ENCODE measurements at places on chromosomes 3 and 15.

DNA sequence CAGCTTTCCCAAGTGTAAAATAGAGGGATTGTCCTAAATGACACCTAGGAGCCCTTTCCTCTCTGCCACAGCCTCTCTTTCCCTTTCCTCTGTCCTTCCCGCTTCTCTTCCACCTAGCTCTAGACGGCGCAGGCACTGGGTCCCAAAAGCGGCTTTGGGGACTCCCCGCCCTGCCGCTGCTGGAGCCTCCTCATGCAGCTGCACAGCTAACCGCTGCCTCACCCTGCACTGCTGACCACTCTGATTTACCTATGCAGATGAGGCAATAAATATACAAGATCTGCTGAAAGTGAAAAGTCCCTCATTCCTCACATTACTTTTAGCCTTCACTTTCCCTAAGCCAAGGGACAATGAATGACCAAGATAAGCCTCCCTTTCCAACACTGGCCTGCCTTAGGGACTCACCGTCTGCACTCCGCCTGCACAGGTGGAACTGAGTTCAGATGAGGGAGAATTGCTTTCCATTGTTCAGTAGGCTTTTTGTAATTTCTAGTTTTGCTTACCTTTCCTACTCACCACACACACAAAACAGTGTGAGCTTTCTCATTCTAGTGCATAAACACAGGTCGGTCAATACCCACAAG is 197.5 kb upstream of the BCL6 start:
- DNase-seq: no peak

DNA sequence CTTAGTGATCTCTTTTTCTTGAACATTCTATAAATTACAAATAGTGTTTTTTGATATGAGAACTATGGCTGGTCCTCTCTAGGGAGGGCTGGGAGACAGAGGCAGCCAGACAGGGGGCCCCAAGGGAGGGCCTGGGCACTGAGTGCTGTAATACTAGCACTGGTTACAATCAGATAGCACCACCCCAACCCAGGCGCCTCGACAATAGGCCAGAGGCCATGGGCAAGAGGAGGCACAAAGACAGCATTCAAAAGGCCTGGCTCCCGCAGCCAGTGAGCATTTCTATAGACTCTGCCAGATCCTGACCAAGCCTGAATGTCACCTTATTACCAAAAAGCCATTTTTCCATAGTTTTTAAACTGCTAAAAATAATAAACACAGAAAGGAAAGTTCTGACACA is 158.5 kb downstream of the THRB start:
- no peak for DNase-seq

DNA sequence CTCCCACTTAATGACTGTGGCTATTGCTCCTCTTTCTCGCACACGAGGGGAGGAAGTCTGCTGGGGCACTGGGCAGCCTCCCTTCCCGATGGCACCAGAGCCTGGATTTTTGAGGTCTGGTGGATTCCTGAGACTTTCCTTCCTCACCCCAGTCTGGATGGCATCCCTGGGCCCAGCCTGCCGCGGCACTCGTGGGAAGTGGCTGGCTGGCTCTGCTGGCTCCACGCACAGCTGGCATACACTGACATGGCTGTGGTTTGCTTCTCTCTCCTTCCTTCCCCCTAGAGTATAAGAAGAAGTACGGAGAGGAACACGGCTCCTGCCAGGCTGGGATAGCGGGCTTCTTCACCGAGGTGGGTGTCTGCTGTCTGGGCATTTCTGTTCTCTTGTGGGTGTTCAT is 319.8 kb upstream of the LRRFIP2 start:
- no peak for DNase-seq

DNA sequence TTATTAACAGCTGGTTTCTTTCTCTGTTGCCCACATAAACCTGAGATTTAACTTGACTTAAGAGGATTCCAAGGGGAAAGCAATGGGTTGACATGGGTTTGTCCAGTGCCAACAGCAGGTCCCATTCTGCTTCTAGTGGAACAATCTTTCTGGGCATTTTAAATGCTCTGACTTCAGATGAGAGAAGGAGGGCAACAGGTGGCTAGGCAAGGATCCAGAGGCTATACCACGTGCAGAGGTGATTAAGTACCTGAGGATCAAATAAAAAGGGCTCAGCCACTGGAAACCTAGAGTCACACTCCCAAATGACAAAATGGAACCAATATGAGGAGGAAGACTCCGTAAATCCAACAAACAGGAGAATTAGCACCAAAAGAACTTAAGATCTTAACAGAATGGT is 28.5 kb downstream of the CMTM6 start:
- no peak for DNase-seq

GRCh38 chr15:84658788-84659411 is 901 bp upstream of the NMB start:
- no peak for DNase-seq

- DNase-seq: no peak
Measured at GRCh38 chr15:57747206-57747896, 40.8 kb downstream of the POLR2M start.

DNA sequence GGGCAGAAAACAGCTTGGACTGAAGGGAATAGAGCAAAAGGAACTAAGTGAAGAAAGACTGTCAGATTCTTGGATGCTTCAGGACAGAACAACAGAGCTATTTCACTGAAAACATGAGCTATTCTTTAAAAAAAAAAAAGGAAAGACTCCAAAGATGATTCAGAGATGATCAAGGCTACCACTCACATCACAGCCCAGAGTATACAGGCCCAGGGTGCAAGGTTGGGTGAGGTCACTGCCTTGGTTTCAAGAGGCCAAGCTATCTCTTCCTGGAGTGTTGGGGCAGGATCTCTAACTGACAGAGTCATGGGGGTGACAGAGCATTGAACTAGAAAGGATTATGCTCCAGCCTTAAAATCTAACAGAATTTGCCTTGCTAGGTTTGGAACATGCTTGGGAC is 118.1 kb downstream of the AGBL1 start:
- DNase-seq: no peak

DNA sequence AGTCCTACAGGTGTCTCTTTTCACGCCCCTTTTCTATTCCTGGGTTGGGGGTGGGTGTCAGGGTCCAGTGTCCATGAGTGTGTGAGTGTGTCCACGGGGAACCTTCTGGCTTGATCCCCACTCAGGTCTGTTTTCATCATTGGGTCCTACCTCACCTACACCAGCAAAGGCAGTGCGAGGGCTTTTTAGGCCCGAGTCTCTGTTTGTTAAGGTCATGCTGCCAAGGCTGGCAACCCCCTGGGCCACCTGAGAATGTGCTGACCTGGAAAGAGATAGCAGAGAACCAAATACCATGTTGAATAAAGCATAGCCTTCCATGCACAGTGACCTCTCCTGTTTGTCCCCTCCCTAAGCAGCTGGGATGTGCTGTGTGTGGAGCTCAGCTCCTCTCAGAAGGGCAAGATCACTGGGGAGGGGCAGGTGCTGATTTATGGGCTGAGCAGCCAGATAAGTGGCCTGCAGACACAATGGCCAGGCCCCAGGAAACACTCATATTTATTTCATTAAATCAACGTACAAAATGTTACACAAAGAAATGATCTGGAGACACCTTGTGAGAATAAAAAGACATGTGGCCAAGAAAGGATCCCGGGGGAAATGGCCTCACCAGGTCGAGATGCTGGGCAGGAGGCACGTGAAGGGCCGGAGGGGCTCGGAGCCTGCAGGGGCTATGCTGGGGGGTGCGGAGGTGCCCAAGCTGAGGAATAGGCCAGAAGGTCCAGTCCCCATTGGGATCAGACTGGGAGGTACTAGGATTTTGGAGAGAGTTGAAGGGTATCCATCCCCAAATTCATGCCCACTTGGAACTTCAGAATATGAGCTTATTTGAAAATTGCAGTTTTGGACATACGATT is 36.1 kb downstream of the RAB6B start:
- DNase-seq: no peak

GRCh38 chr15:90413411-90414379 is 25.7 kb downstream of the IQGAP1 start:
- no peak for DNase-seq

DNA sequence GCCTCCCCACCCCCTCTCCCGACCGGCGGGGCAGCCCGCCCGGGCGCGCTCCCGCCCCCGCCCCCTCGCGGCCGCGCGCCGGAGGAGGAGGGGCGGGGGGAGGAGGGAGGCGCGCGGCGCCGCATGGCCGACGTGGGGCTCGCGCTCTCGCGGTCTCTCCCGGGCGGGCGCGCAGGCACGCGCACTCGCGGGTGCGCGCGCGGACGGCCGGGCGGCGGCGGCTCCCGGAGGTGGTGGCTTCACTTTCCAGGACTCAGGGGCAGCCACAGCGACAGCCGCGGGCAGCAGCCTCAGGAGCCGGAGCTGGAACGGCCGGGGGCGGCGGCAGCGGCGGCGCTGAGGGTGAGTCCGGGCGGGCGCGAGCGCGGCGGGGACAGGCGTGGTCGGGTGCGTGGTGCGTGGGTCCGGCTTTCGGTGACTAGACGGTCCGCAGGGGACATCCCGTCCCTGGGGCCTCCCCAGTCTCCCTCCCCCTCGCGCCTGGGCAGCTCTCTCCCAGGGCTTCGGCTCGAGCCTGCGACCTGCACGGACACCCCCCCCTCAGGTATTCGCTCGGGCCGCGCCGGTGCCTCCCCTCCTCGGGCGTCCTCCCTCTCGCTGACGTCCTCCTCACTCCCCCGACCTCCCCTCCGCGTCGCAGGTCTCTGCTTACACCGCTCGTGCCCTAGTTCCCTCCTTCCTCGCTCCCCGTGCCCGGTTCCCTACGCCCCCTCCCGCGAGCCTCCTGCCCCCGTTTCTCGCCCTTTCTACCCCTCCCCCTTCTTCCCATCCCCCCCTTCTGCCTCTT is at the start of gene UBE2E2:
Gene UBE2E2, plus strand, starts transcription at position 407 of the 787 bp plus-strand sequence.
- DNase-seq: peak; percentile 37

Data from activated CD4-positive, alpha-beta T cell treated with anti-CD3 and anti-CD28 coated beads, Interleukin-2, amount 50 U/mL, for 24 hours (primary cell).